ENCODE measurements at places on chromosomes 2 and 18. TPM values are rescaled to one million over a fixed set of nuclear protein-coding genes. Genes with fewer than 3 reads are reported as not detected.

The HJURP gene
- total RNA-seq: not detected

The IGFBP5 gene
- total RNA-seq: 1,859 TPM

The MBOAT2 gene
- 42.9 TPM for total RNA-seq

The IL1RL1 gene
- total RNA-seq: 6.1 TPM

The POU3F3 gene
- total RNA-seq: not detected

The DES gene
- 29.3 TPM for total RNA-seq
